ENCODE measurements at places on chromosomes 6 and 20. TPM values are rescaled to one million over a fixed set of nuclear protein-coding genes. Genes with fewer than 3 reads are reported as not detected.
A peak's percentile ranks its signal among the peaks of the same experiment; 100 is the strongest.

DNA sequence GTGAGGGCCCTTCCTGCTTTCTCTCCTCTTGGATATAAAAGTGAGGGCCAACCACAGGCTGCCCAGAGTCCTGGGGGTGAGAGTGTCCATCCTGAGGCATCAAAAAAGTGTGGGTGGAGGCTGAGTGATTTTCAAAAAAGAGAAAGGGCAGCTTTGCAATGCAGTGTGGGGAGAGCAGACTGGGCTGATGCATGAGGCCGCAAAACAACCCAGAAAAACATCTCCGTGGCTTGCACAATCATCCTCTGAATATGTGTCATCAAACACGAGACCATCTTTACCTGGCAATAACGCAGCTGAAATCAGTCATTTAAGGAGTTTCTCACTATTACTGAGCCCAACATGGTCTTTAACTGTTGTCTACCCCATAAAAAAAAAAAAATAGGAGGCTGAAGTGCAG is 191.2 kb upstream of the SOX4 start:
- peak; percentile 57 for DNase-seq

The MYB gene
- 0.40 TPM for total RNA-seq

The CST4 gene
- not detected for total RNA-seq

The BMP7 gene
- 0.03 TPM for total RNA-seq

The ZDHHC14 gene
- total RNA-seq = 8.1 TPM
